Naive thymus-derived CD8-positive, alpha-beta T cell (primary cell): ENCODE measurements at places on chromosomes 11 and 22.
A peak's percentile ranks its signal among the peaks of the same experiment; 100 is the strongest.

DNA sequence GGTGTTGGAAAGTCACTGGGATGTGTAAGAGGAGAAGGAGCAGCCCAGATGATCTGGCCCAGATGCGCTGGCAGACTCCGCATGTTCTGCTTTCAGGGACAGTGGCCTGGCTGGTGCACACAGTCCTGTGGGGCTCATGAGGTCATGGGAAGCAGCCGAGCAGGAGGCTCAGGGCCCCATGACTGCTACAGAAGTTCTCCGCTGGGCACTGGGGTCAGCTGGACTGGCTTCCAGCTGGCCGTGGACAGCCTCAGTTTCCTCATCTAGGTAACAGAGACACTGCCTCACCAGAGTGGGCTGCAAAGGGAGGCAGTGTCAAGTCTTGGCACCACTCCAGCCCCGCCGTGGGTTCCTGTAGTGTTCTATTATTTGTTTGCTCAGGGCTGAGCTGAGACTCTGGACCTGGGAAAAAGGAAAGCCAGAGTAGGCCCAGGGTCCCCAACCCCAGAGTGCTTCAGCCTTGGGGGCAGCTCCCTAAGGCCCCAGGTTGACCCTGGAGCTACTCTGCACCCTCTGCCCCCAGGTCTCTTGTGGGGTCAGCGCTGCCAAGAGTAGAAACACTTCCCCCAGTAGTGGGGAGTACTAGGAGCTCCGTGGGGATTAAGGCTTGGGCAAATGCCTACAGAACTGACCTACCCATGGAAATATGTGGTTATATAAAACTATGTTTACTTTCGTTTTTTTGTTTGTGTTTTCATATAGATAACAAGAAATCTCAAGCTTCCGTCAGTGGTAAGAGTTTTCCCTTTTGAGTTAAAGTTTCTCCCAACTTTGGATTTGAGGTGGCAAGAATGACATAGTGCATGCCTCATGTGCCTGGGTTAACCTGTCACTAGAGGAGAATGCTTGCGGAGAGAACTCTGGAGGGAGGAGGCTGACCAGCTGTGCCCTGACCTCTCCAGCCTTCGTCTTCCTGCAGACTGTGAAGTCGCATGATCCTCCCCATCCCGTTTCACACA lies 45.3 kb downstream of the MED15 start:
- DNase-seq = no peak

DNA sequence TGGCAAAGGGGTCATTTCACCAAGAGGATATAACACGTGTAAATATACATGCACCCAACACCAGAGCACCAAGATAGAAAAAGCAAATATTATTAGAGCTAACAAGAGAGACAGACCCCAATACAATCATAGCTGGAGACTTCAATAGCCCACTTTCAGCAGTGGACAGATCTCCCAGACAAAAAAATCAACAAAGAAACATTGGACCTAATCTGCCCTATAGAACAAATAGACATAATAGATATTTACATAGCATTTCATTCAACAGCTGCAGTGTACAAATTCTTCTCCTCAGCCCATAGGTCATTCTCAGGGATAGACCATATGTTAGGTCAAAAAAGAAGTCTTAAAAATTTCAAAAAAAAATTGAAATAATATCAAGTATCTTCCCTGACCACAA lies 312.8 kb downstream of the TTC28 start:
- DNase-seq = no peak

DNA sequence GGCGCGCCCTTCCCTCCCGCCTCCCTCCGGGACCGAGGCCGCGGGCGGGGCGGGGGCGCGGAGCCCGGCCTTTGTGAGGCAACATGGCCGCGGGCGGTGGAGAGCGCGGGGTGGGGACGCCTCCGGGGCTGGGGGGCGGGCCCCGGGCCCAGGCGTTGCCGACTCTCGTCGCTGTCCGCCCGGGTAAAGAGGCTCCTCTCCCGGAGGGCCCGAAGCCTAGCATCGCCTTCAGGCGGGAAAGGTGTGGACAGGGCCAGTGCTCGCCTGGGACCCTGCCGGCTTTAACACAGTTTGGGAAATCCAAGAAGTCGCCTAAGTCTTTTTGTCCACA lies 369 bp downstream of the DGCR8 start:
- DNase-seq = peak; percentile 76

DNA sequence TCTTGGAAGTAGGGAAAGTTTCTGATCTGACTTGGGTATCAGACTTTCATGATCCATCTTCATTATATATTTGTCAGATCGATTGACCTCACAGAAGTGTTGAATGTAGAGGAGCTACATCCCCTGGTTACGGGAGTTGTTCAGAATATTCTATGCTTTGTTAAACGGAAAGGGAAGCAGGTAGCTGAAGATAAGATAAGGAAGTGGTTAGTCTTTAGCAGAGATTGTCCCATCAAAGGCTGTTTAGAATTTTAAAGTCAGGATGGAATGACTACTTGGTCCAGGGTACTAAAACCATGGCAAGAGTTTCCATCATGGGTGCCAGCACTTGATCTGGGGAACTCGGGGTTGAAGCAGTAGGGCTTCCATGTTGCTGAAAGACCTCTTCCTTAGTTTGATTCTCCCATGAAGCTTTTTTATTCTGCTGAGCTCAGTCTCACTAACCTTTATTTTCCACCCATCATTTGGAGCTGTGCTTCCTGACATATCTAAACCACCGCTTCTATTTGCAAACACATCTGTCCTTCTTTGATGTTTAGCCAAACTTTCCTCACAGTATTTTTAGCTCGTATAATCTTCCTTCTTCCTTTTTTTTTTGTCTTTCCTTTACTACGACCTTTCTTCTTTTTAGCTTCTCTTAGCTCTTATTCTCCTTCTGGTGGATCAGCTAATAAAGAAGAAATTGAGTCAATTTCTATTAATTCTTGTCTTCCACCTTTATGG lies 4.0 kb upstream of the C22orf31 start:
- peak; percentile 28 for DNase-seq

- no peak for DNase-seq
These were observed 18.2 kb downstream of the UBASH3B start for GRCh38 chr11:122673701-122674100.

DNA sequence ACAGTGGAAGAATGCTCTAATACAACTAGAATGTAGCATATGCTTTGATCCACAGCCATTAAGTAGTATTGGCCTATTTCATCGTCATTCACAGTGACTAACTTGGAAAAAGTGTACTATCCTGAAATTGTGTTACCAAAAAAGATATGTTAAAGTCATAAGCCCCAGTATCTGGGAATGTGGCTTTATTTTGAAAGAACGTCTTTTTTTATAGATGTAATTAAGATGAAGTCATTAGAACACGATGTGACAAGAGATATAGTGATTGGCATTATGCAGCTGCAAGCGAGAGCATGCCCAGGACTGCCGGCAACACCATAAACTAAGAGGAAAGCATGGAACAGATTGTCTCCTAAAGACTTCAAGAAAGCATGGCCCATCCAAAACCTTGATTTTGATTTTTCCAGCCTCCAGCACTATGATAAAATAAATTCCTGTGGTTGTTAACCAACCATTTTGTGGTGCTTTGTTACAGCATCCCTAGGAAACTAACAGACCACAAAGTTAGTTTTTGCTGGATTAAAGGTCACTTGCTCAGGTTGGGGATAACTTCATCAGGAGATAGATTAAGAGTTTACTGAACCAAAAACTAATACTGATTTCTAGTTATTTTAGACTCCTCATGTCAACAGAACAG lies 870.6 kb upstream of the LRRC4C start:
- DNase-seq = no peak

DNA sequence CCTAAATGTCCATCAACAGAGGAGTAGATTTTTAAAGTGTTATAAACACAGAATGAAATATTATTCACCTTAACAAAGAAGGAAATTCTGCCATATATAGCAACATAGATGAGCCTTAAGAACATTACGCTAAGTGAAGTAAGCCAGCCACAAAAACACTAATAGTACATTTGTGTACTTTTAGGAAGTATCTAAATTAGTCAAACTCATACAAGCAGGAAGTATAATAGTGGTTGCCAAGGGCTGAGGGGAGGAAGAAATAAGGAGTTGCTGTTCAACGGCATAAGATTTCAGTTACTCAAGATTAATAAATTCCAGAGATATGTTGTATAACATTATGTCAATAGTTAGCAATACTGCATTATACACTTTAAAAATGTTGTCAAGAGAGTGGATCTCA lies 181.7 kb upstream of the ZC3H12C start:
- no peak for DNase-seq

DNA sequence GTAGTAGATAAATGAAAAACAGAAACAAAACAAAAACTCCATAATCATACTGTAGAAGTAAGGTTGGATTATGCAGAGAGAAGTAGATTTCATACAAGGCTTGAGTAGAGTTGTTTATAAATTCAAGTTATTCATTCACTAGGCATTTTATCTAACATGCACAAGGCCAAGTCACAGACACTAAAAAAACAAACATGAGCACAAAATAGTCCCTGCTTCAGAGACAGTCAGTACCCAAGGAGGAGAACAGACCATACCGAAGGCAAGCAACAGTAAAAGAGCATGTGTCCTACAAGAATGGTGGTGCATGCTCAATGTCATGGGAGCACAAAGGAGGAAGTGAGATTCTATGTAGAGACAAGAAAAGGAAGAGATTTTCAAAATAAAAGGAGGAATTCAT lies 796.5 kb upstream of the LRRC4C start:
- DNase-seq = no peak

GRCh38 chr11:34086554-34087283 lies 18.7 kb upstream of the NAT10 start:
- DNase-seq = no peak

DNA sequence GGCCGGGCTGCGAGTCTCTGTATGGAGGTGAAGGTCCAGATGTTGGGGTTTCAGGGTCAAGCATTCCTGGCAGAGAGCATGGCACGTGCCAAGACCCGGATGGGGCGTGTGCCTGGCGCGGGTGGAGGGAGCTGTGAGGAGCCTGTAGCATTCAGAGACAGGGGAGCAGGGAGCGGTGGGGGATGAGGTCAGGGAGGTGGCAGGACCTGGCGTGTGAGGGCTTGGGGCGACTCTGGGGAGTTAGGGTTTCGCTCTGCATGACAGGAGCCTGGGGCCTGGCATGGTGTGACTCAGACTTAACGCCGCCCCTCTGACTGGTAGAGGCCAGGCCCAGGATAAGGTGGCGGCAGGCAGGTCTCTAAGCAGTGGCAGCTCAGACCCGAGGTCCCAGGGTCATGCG lies 103.0 kb downstream of the KCNQ1 start:
- DNase-seq = no peak

DNA sequence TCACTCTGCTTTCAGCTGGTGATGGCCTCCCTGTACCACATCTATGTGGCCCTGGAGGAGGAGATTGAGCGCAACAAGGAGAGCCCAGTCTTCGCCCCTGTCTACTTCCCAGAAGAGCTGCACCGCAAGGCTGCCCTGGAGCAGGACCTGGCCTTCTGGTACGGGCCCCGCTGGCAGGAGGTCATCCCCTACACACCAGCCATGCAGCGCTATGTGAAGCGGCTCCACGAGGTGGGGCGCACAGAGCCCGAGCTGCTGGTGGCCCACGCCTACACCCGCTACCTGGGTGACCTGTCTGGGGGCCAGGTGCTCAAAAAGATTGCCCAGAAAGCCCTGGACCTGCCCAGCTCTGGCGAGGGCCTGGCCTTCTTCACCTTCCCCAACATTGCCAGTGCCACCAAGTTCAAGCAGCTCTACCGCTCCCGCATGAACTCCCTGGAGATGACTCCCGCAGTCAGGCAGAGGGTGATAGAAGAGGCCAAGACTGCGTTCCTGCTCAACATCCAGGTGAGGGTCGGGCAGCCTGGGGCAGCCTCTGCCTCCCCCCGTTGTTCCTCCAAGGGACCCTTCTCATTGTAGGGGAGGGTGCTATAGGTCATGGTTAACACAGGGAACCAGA lies 5.9 kb downstream of the HMOX1 start:
- DNase-seq = no peak

DNA sequence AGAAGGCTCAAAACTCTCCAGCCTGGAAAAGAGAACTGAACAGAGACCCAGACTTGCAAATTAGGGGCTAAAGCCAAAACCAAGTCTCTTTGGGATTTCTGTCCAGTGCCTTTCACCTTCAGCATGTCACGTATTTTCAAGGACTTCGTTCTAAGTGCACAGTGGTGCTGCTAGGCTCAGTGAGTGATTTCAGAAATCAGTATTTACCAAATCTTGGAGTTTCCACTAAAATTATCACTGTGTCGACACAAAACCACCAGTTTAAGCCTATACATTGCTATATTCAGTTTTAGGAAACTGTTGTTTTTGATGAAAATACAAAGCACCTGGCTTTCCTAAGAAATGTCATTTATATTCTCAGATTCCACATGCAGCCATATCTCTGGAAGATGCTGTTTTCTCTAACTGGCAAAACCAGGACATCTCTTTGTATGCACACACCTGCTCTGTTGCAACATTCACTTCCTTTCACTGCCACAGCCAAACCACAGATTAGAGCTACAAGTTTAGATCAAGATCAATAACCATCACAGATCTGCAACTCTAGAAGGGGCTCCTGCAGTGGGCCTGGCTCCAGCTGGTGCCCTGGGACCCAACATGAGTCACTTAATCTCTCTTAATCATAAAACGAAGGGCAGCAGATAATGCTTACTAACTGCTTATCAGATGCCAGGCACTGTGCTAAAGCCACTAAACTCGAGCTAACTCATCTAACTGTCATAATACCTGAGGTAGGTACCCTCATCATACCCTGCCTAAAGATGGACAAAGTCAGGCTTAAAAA lies 22.3 kb downstream of the SMCO4 start:
- no peak for DNase-seq

- no peak for DNase-seq
These were observed 66.9 kb downstream of the NXPE2 start for GRCh38 chr11:114745150-114745671.

GRCh38 chr11:2531987-2532703 lies 87.3 kb downstream of the KCNQ1 start:
- no peak for DNase-seq

DNA sequence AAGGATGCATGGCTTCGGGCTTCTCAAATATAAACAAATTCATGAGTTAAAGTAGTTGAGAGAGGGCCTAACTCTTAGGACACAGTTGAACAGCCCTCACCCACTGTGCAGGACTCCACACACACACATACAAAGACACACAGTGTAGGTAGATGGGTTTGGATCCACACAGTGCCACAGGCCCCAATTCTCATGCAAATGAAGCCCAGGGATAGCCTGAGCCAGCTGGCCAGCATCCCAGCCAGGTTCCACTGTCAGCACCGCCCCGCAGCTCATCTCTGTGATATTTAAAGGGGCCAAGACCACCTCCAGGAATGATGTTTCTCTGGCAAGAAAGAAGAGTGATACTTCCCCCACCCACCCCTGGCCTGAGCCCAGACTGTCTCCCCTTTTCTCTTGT lies 11.7 kb downstream of the SLC35C1 start:
- DNase-seq = no peak

DNA sequence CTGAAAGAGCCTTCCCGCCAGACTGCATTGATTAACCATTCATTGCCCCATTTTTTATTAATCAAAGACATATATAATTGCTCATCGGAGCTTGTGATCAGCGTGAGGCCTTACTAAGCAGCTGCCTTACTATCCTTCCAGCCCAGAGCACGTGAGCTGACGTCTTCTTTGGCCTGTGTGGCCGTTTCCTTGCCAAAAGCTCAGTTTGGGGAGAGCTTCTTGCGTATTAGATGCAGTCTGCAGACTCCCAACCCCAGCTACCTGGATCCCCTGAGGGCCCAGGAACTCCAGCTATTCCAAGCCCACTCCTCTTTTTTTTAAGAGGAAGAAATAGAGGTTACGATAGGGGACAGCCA lies 784 bp upstream of the SLC43A3 start:
- DNase-seq = no peak

- DNase-seq = no peak
These were observed 83.2 kb upstream of the POU2AF2 start for GRCh38 chr11:111162305-111162704.
